ENCODE measurements at places on chromosomes 3 and 15.

GRCh38 chr15:29196290-29196689 is 73.3 kb downstream of the NSMCE3 start:
- DNase-seq, result no peak

- DNase-seq, result no peak
Measured at GRCh38 chr3:71662568-71662967, 62.6 kb downstream of the EIF4E3 start.

GRCh38 chr3:73521734-73522336 is 102.9 kb downstream of the PDZRN3 start:
- no peak for DNase-seq

GRCh38 chr3:177513815-177514610 is 316.7 kb upstream of the TBL1XR1 start:
- no peak for DNase-seq

- DNase-seq, result no peak
Measured at GRCh38 chr3:188053036-188053340, 101.0 kb upstream of the LPP start.

DNA sequence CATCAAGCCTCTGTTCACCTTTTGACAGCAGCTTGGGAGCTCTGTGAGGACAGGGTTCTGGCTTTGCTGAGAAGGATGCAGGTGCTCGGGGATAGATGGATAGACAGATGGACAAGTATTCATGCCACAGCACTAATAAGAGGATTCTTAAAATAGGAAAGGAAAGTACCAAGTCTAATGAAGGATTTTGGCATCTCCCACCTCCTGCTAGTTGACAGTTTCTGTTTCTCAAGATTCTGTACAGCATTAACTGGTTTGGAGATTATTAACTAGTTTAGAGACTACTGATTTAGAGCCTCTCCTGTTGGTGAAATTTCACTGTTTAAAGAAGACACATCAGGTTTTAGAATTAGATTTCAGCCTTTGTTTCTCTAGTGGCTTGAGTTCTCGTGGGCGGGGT is 152.3 kb downstream of the CACNA1D start:
- no peak for DNase-seq

DNA sequence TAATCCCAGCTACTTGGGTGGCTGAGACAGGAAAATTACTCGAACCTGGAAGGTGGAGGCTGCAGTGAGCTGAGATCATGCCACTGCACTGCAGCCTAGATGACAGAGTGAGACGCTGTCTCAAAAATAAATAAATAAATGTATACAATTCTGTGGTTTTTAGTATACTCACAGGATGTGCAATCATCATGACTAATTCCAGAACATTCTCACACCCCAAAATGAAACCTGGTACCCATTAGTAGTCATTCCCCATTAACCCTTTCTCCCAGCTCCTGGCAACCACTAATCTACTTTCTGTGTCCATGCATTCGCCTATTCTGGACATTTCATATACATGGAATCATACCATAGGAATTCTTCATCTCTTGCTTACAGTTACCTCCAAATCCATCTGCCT is 44.5 kb downstream of the LRRFIP2 start:
- DNase-seq, result no peak

DNA sequence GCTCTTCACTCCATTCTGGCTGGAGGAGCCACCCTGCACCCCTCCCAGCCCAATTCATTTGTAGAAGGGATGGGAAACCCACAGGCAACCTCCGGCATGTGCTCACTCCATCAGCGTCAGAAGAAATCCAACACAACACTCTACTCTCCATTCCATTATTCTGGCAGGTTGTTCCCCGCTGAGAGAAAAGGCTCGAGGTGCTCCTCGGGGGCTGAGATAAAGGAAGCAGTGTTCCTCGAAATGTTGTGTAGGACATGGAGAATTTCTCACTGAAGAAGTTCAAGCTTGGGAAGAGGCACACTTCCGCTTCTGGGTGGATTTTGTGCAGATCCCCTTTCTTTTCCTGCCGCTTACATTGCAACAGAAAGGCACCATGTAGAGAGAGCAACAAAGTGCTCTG is 355.0 kb upstream of the CFAP20DC start:
- DNase-seq, result no peak

GRCh38 chr3:98777286-98777685 is 14.1 kb downstream of the ST3GAL6 start:
- no peak for DNase-seq

GRCh38 chr3:178308771-178309170 is 227.5 kb upstream of the KCNMB2 start:
- no peak for DNase-seq

DNA sequence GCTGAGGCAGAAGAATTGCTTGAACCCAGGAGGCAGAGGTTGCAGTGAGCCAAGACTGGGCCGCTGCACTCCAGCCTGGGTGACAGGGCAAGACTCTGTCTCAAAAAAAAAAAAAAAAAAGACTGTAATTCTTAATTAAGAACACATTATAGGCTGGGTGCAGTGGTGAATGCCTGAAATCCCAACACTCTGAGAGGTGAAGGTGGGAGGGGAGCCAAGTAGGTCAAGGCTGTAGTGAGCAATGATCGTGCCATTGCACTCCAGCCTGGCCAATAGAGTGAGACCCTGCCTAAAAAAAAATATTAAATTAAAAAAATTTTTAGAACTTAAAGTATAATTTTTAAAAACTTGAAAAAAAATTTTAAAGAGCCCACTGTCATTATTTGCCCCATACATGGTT is 13.4 kb upstream of the ARPIN start:
- DNase-seq, result no peak

DNA sequence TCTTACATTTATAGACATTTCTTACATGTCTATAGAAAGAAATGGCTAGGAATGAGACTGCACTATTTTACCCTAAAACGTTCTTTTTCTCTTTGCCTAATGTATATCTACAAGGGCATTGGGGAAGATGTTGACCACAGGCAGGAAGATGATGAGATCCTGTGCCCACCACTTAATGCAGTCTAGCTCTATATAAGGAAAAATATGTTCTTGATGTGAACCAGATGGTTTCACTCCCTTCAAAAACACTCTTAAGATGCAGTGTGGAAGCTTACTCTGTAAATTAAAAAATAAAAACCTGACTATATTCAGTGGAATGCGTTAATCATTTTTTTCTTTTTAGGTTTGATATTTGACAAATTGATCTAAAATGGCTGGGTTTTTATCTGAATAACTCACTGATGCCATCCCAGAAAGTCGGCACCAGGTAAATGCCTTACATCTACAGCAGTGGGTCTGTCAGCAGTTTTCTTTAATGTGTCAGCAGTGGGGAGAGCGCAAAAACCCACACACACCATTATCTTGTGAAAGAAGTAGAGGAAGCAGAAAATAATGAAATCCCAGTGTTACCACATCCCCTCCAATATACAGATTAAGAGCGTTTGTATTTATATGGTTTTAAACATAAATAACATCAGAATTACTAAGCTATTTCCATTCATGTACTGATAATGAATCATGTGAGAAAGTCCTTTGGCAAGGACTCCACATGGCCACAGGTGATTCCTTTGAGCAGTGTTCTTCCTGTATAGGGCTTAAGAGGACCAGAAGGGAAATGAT is 10.1 kb downstream of the AGTR1 start:
- no peak for DNase-seq

- DNase-seq, result no peak
Measured at GRCh38 chr3:85821130-85821756, 862.5 kb downstream of the CADM2 start.

GRCh38 chr15:74010929-74011540 is 16.5 kb downstream of the PML start:
- no peak for DNase-seq

GRCh38 chr15:94252906-94253491 is 21.6 kb downstream of the MCTP2 start:
- DNase-seq, result no peak

DNA sequence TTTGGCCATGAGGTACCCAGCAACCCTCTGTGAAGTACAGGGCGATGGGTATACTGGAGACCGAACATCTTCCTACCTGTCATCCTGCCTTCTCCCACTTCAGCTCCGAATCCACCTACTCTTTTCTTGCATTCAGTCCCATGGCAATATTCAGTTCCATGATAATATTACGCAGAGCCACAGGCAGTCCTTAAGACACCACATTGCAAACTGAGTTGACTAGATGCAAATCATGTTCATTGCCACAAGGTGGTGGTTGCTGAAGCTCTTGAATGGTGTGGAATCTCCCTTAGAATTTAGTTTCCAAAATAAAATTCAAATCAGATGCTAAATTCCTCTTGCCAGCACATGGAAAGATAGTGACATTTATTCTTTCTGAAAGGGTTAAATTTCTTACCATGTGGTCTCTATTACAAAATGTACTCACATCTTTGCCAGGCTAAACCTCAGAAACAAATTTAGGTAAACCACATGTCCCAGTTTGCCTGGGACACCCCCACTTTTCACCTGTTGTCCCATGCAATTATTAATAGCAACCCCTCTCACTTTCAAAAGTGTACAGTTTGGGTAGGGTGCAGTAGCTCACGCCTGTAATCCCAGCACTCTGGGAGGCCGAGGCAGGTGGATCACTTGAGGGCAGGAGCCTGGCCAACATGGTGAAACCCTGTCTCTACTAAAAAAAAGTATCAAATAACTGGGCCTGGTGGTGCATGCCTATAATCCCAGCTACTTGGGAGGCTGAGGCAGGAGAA is 1.7 kb upstream of the NME9 start:
- no peak for DNase-seq

GRCh38 chr15:33322091-33322490 is 11.3 kb downstream of the RYR3 start:
- no peak for DNase-seq

DNA sequence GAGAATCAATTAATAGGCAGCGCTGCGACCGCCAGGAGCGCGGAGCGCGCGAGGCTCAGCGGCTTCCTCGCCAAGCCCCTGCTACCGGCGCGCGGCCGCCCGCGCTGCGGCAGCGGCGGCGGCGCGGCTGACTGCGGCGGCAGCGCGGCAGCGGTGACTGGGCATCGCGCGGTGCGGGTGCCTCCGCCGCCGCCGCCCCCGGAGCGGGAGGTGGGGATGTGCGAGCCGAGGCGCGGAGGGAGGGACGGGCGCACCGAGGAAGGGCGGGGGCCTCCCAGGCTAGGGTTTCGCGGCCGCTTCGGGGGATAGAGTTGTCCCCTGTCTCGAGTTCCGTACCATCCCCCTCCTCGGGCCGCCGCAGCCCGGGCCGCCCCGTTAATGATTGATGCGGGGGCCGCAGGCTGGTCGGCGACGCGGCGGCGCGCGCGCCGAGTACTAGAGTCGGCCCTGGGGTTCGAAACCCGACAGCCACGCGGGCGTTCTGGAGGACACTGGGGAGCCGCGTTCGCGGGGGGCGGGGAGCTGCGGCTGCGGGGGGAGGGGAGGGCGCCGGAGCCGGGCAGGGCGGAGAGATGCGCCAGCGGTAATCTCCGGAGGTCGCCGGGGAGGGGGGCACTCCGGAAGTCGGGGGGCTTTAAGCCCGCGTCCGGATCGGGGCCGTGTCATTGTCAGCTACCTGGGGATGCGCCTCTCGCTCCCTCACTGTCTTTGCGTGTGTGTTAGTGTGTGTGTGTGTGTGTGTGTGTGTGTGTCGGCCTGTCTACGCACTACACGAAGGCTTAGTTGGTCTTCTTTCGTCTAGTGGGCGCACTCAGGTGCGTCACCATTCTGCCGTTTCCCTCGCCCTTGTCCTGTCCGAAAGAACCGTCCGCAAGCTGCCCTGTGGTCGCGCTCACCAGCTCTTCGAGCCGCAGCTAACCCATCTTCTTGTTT is at the start of gene PAQR9:
TSS of gene PAQR9 (minus strand) at position 159 of the 933 bp plus-strand sequence. CDS start 338 bp downstream, outside the sequence.
- no peak for DNase-seq

- DNase-seq, result no peak
Measured at GRCh38 chr3:129549006-129549800, 6.2 kb downstream of the H1-8 start.

- no peak for DNase-seq
Measured at GRCh38 chr3:185934767-185935464, 2.9 kb downstream of the TRA2B start.

GRCh38 chr3:11601446-11602238 is 42.1 kb downstream of the VGLL4 start:
- no peak for DNase-seq

- peak; percentile 5 for DNase-seq
Measured at GRCh38 chr15:63945007-63945788, 101.1 kb downstream of the DAPK2 start.

DNA sequence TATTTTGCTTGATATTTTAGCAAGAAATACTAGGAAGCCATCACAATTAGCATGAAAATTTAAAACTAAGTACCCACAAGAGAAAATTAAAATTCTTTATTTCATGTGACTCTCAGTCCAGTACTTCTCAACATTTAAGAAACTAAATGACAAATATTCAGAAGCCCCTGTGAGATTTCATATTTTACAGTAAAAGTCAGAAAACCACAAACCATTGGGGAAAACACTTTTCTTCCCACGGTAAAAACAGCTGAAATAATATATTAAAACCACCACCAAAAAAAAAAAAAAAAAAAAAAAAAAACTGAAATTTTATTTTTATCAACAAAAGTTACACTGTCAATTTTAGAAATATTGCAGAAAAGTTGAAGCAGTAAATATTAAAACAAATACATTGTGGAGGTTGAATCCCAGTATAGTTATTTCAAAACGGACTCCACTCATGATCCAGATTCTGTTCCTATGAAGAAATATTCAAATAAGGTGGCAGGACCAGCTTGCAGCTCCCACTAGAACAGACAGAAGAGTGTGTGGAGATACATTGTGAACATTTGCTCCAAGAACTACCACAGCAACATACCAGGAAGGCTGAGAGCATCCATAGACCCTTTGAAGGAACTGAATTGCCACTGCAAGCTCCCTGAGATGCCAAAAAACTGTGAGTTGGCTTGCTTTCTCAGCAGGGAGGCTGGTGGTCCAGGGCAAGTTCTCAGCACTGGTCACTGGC is 308.2 kb downstream of the CTNNB1 start:
- DNase-seq, result no peak

GRCh38 chr3:123657568-123657967 is 72.7 kb upstream of the HACD2 start:
- DNase-seq, result no peak

DNA sequence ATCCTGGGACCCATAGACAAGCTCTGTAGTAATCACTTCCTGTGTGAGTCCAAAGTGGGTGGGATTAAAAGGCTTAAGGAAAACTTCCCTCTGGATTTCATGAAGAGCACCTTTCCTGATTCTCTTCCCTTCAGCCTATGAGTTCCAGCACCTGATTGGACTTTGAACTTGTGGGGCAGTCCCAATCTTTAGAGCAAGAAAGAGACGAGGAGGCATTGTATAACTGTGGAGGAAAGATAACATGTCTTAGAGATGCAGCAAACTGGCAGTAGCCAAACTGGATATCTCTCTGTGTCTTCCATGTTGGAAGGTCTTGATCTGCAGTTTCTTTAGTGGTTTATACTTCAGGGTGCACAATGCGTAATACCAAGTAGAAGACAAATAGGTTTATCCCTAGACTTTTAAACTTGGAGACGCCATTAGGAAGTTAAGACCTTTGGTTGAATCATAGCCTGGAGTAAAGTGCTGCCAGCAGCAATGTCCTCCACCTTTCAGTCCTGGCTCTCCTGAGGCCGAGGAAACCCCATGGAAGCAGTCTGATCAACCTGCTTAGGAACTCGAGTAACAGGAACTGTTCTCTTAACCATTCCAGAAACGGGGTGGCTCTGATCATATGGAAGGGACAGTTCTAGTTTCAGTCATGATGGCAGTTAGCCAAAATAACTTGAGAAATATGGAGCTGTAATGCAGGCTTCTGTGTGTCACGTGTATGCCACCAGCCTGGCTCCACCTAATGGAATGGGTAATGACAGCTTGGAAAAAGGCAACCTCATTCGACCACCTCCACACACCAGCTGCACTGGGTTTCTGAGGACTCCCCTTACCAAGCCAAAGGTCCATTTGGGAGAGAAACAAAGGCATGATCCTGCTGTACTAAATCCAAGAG is 4.7 kb downstream of the EIF1B start:
- DNase-seq, result no peak

- DNase-seq, result no peak
Measured at GRCh38 chr3:114207768-114208167, 28.9 kb upstream of the DRD3 start.

- DNase-seq, result no peak
Measured at GRCh38 chr3:143413372-143413771, 293.8 kb downstream of the CHST2 start.
